Foreskin melanocyte (primary cell): ENCODE measurements at places on chromosomes 7 and 10.

GRCh38 chr10:9670911-9671310 lies 1346.8 kb upstream of the CELF2 start:
- no peak for DNase-seq

- DNase-seq = no peak
Observed at GRCh38 chr7:132240821-132241422, 335.3 kb downstream of the PLXNA4 start.

DNA sequence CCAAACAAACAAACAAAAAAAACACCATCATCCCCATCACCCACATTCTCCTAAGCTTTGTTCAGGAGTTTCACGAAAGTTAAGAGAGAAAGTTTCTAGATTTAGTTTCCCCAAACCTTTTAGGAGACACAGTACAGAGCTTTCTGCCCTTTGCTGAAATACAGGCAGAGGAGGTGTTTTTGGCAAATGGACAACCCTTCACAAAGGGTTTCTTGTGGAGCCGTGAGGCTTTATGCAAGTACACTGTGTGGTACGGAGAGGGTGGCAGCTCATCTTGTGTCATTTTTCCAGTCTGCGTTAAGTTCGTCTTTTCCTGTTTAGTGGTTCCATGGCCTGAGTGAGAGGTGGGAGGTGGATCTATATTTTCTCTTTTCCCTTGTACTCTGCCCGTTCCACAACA lies 215.5 kb upstream of the PRKCQ start:
- DNase-seq = no peak

GRCh38 chr10:63466144-63466935 lies 563 bp upstream of the JMJD1C start:
- DNase-seq = peak; percentile 51

DNA sequence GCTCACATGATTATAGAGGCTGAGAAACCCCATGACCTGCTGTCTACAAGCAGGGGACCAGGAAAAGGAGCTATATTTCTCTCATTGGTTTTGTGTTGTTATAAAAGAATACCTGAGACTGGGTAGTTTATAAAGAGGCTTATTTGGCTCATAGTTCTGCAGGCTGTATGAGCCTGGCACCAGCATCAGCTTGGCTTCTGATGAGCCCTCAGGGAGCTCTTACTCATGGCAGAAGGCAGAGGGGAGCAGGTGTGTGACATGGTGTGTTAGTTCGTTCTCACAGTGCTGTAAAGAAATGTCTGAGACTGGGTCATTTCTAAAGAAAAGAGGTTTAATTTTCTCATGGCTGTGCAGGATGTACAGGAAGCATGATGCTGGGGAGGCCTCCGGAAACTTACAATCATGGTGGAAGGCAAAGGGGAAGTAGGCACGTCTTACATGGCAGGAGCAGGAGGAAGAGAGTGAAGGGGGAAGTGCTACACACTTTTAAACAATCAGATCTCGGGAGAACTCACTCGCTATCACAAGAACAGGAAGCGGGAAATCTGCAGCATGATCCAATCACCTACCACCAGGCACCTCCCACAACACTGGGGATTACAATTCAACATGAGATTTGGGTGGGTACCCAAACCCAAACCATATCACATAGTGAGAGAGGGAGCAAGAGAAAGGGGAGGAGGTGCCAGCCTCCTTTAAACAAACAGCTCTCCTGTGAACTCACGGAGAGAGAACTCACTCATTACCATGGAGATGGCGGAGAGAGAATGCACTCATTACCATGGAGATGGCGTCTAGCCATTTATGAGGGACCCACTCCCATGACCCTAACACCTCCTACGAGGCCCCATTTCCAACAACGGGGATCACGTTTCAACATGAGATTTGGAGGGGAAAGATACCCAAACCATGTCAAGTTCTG lies 133.4 kb downstream of the JCAD start:
- DNase-seq = no peak

GRCh38 chr7:132750096-132750495 lies 173.8 kb upstream of the PLXNA4 start:
- DNase-seq = no peak

- no peak for DNase-seq
Observed at GRCh38 chr10:118955951-118956801, 73.3 kb upstream of the NANOS1 start.

- DNase-seq = no peak
Observed at GRCh38 chr7:127207230-127207629, 45.5 kb downstream of the GRM8 start.

DNA sequence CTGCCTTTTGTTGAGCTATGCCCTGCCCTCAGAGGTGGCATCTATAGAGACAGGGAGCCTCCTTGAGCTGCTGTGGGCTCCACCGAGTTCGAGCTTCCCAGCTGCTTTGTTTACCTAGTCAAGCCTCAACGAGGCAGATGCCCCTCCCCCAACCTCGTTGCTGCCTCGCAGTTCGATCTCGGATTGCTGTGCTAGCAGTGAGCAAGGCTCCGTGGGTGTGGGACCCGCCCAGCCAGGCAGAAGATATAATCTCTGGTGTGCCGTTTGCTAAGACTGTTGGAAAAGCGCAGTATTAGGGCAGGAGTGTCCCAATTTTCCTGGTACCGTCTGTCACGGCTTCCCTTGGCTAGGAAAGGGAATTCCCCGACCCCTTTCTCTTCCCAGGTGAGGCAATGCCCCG lies 88.4 kb upstream of the CDK6 start:
- no peak for DNase-seq
